ENCODE measurements at places on chromosomes 5 and 9.

DNA sequence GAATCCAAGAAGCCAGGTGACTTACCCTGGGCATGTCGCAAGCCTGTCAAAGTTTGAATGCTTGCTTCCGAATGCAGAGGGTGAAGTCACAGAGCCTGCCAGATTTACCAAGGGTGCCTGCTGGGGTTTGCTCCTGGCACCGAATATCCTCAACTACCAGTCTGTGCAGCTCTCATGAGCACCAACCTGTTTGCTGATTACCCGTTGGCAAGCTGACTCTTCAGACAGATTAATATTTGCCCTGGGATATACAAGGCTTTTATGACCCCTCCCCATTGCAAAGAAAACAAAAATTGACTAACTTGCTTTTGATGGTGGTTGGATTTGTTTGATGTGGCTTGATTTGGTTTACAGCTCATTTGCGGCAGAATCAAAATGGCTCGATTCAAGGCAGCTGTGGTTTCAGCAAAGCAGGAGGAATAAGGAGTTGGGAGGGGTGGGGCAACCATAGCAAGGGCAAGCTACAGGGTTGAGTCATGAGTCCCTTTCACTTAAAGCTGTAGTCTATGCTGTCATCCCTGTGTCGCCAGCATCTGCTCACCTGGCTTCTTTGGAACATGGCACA is 82.3 kb upstream of the AGXT2 start:
- DNase-seq: no peak

GRCh38 chr9:70563431-70564204 is 149.2 kb upstream of the KLF9 start:
- DNase-seq: peak; percentile 83

GRCh38 chr5:142399891-142400290 is 75.1 kb upstream of the SPRY4 start:
- DNase-seq: no peak

- DNase-seq: no peak
Observed at GRCh38 chr5:121688126-121688525, 163.6 kb upstream of the FTMT start.

DNA sequence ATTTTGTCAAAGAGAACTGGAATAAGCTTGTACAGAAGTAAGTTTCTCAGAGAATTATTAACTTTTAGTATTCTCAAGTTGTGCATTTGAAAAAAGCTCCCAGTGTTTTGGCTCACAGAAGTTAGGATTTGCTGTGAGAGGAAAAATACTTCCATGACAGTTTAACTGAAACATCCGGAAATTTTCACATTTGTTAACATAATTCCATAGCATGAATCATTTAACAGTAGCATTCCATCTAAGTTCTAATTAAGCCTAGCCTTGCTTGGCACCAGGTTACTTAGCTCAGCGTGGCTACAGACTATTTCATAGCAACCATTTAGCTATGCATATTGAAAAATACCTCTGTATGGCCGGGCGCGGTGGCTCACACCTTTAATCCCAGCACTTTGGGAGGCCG is 90.8 kb downstream of the LNPEP start:
- DNase-seq: no peak

DNA sequence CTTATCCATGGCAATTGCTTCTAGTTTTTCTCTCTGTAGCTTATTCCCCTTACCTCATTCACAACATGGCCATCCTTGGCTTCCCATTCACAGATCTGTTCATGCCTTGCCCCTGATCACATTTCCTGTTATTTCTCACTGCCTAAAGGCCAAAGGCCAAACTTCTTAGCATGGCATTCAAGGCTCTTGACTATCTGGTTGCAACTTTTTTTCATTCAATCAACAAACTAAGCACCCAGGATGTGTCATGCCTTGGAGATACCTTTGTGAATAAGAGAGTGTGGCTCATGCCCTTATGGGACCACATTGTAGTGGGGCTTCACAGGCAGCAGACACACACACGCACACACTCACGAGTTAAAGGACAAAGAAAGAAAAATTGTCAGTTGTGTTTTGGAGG is 27.6 kb downstream of the FGF1 start:
- DNase-seq: no peak

DNA sequence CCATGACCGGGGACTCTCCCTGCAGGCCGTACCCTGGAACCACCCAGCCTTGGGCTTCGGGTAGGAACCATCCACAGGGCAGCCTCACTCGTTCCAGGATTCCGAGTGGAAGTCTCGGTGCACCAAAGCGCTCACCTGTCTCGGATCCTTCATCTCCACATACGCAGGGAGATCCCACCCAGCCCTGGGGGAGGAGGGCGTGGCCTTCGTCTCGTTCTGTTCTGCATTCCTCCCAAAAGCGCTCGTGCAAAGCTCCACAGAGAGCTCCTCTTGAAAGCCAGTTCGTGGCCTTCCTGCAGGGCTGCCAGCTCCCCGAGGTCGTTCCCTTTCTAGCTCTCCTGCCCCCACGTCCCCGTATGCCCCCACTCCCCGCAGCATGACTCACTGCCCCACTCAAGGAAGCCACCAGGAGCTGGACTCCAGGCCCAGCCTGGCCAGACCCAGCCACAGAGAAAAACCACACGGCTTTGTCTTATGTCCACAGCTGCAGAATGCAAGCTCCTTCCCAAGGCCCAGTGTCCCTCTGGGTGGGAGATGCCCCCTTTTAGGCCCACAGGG is 65.0 kb upstream of the SARDH start:
- DNase-seq: peak; percentile 3

- DNase-seq: peak; percentile 56
Observed at GRCh38 chr5:96927008-96927407, 8.9 kb upstream of the LNPEP start.

DNA sequence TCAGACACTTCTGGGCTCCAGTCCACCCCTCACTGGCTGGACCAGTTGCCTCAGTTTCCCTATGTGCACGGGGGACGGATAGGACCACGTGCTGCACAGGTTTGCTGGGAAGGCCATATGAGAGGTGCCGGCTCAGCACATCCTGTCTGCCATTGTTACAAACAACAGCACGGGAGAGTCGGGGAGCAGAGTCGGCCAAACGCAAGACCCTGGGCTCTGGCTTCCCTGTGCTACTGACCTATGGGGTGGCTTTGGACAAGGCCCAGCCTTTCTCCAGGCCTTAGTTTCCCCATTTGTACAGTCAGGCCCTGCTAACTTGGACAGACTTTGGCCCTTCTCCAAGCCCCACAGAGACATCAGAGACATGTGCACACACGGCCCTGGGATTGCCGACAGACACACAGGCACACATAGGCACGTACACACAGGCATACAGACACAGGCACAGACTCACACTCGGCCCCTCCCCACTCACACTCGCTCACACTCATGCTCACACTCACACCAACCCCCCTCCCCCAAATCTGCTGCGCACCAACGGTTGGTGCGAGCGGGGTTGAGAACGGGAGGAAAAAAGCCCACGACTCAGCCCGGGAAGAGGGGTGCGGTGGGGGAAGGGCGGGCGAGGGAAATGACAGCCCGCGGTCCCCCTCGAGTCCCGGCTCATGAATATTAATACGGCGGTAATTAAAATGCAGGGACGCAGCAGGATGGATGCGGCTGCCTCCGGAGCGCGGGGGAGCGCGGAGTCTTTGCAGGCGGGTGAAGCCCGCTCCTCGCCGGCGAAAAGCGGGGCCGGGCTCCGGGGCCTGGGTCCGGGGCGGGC is 133.0 kb downstream of the C9orf50 start:
- peak; percentile 69 for DNase-seq

DNA sequence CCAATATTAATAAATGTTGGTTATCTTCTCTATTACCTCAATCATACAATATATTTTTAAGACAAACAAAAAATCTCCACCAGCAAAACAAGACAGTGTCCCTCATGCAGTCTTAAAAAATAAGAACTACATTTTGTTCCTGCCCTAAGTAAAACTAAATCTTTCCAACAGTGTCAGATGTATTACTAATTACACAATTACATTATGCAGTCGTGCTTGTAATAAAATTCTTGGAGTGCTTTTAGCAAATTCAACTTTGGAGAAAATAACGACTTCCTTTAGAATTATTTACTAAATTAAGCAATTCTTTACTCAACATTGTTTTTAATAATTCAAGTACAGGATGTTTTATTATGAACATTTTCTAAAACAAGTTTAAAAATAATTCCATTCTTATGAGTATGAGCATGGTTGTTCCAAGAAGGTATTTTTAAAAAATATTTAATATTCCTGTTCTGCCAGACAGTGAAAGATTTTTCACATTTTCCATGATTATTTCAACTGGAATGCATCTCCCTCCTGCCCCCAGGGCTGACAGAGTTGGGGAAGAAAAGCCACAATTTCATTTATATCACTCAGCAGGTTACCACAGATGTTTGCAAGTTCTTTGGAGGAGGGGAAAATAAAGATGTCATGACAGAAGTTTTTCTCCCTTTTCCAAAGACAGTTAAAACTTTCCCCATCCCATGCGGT is 137.9 kb downstream of the FAM114A2 start:
- peak; percentile 75 for DNase-seq

- no peak for DNase-seq
Observed at GRCh38 chr5:174900240-174900865, 176.0 kb downstream of the MSX2 start.

- no peak for DNase-seq
Observed at GRCh38 chr5:81842795-81843398, 92.0 kb upstream of the SSBP2 start.

Measured in fibroblast of the aortic adventitia (primary cell).